T-helper 1 cell (primary cell): ENCODE measurements at places on chromosomes 16 and 17.

DNA sequence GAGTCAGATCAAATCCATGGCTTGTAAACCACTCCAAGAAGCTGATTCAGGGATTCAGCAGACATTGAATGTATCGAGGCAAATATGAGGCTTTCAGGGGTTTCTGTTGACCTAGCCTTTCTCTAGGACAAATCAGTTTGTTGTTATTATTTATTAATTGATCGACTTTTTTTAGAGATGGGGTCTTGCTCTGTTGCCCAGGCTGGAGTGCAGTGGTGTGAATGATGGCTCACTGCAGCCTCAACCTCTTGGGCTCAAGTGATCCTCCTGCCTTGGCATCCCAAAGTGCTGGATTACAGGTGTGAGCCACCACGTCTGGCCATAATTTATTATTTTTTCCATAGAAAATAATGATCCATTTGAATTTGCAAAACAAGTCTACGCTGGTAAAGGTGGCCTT lies 27.0 kb downstream of the LAT start:
- DNase-seq: no peak

- DNase-seq: no peak
Measured at GRCh38 chr16:52676959-52677358, 130.0 kb upstream of the TOX3 start.

GRCh38 chr17:81566461-81567126 lies 14.4 kb upstream of the FAAP100 start:
- DNase-seq: no peak

- DNase-seq: peak; percentile 20
Measured at GRCh38 chr17:66906321-66907278, 57.9 kb upstream of the CACNG4 start.

DNA sequence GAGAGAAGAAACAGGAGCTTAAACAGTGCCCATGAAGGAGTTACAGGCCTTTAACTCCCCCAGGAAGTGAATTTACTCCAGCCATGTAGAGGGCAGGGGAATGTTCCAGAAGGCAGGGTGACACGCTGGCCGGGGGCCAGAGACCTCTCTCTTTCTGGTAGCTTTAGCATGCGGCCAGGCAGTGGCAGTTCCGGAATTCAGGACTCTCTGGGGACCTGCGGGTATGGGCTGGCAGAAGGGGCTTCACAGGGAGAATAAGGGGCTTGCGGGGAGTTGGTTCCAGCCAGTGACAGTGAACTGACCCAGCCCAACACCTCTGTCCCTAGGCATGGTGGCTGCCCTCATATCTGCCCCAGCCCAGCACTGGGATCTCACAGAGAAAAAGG lies 40.0 kb downstream of the MYH3 start:
- DNase-seq: no peak

DNA sequence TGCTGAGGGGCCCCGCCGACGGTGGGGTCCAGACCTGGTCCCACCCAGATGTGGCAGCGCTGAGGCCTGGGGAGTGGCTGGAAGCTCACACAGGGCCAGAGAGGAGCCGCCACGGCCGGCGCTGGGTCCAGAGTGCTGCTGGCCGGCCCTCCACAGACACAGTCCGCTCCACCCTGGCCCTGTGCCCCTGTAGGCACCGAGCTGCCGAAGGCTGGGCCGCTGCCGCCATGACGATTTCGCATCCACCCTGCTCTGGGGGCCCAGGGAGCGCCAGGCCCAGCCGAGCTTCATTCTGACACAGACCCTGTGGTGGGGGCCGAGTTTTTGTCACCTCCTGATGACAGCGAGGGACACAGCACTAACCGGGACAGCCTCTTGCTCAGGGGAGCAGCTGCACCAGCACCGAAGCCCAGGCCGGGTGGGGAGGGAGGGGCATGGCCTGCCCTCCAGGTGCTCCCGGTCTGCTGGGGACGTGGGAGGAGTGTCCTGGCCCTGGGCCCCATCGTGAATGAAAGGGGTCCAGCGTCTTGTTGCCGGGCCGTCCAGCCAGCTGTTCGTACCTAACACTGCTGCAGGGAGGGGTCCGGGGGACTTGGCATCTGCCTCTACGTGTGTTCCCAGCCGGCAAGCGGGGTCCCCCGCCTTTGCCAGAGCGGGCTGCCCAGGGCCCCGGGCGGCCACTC lies 27.1 kb upstream of the SSTR5 start:
- DNase-seq: no peak

GRCh38 chr16:73140929-73141328 lies 93.0 kb upstream of the ZFHX3 start:
- no peak for DNase-seq
